ENCODE measurements at places on chromosomes 2 and 18.
A peak's percentile ranks its signal among the peaks of the same experiment; 100 is the strongest.

DNA sequence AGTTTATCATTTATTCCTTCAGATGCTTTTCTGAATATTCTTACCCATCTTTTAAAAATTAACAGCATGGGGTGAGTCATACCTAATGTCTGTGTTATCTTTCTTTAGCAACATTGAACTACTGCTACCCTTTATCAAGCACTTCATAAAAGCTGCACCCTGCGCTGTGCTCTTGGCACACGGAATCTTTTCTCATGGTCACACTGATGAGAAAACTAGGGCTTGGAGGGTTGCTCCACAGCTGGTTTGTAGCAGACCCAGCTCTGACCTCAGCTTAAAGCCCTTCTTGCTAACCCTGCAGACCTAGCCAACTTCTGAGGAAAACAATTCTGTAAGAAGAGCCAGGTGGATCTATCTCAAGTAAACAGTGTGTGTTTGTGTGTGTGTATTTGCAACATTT lies 106.3 kb downstream of the RNF144A start:
- peak; percentile 90 for DNase-seq

GRCh38 chr2:215849771-215850170 lies 163.6 kb downstream of the MREG start:
- no peak for DNase-seq

GRCh38 chr18:45106331-45106774 lies 425.7 kb downstream of the SETBP1 start:
- peak; percentile 6 for DNase-seq

- no peak for DNase-seq
Measured at GRCh38 chr2:95010718-95011117, 14.8 kb upstream of the MAL start.

DNA sequence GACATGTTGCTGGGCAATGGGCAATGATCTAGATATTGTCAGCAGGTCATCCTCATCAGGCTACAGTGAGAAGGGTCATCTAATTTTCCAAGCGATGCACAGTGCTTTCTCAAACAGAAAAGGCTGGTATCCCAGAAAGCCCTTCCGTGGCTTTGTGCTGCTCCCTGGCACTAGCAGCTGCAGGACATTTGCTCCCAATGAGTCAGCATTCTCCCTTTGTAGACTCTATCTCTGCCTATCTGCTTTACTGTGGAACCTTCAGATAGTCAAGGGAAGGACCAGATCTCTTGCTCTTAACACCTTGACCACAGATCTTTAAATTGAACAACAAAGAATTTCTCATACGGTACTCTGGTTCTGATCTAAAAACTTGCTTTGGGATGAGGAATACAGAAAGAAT lies 101.4 kb downstream of the CDH2 start:
- no peak for DNase-seq

DNA sequence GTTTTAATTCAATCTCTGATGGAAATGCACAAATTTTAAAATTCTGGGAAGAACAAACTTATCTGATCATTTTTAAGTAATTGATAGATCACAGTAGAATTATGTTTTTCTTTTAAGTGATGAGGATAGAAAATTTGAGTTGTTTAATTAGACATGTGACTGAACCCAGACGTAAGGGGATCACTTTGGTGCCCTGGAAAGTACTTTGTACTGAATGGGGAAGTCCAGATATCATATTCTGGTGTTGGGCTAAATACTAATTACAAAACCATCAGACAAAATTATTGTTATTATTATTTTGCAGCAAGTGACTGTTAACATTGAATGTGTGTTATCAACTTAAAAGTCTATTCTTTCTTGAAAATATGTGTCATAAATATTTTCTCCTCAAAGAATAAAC lies 994.6 kb downstream of the TSN start:
- DNase-seq: no peak

DNA sequence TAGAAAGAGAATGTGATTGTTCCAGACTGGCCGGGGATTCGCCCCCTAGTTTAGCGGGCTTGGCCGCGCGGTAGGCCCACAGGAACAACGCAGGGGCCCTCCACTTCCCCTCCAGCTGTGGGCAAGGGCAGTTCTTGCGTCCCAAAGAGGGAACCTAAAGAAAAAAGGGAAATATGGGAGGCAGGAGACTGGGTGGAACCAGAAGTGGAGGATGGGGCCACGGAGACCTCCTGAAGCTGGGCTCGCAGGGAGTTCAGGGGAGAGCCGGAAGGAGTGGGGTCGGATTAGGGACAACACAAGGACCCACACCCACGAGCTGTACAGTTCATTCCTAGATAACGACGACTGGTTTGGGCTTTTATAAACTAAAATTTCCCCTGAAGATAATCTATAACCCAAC lies 18.2 kb downstream of the GNLY start:
- no peak for DNase-seq

DNA sequence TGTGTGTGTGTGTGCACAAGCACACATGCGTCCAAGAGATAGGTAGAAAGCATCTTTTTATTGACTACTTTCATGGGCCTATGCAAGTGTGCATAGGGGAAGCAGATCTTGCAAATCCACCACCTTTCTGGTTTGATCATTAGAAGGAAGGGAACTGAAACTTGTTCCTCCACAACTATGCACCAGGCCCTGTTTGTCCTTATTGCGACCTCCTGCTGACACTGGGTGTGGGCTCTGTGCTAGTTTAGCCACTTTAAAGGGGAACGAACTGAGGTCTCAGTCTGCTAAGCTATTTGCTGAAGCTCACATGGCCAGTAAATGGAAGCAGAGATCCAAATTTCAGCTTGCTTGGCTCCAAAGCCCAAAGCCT lies 32.1 kb upstream of the INSIG2 start:
- no peak for DNase-seq

- no peak for DNase-seq
Measured at GRCh38 chr18:54094474-54094873, 130.0 kb downstream of the MBD2 start.

GRCh38 chr2:95059656-95060370 lies 34.3 kb downstream of the MAL start:
- DNase-seq: no peak
